GM10248 (cell line): ENCODE measurements at places on chromosomes 5 and 9.
A peak's percentile ranks its signal among the peaks of the same experiment; 100 is the strongest.

GRCh38 chr9:82538634-82539033 lies 524.3 kb downstream of the RASEF start:
- DNase-seq, result no peak

- DNase-seq, result no peak
These were observed 7.0 kb upstream of the CRB2 start for GRCh38 chr9:123349033-123349432.

- no peak for DNase-seq
These were observed 117.1 kb downstream of the ICE1 start for GRCh38 chr5:5539590-5539989.

GRCh38 chr5:30596495-30597064 lies 596.9 kb upstream of the CDH6 start:
- DNase-seq, result no peak

DNA sequence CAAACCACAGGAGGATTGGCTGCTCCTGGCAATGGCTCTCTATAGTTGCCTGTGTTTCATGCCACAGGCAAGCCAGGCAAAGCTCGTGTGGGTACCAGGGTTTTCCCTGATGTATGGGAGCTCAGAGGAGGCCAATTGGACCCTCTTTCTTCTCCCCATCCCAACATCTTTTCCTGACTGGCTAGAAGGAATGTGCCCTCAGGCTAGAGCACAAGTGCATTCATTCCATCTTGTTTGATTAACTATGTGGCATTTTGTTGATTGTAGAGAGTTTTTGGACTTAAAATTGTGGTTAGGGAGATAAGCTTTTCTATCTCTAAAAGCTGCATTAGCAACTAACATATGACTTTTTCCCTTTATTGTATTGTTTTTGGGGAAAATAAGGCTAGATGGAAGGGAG lies 561.3 kb downstream of the PSAT1 start:
- DNase-seq, result no peak

GRCh38 chr5:83720836-83721537 lies at the start of gene HAPLN1:
Gene HAPLN1 (minus strand): TSS chr5:83720855. CDS start chr5:83673523, 47,332 bp downstream.
- no peak for DNase-seq

DNA sequence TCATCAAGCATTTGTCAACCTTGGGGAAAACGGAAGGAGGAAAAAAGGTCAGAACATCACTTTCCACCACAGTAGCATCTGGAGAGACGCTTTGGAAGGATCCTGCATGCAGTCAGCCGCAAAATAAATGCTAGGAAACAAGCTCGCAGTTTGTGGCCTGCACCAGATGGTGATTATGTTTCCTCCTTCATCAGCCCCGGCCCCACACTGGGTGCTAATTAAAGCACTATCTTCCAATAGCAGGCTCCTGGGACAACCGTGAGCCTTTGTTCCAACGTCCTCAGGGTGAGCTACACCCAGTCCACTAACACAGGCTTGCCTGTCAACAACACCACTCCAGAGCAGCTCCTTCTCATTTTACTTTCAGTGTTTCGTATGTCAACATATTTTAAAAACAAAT lies 64.0 kb downstream of the RNF130 start:
- no peak for DNase-seq

DNA sequence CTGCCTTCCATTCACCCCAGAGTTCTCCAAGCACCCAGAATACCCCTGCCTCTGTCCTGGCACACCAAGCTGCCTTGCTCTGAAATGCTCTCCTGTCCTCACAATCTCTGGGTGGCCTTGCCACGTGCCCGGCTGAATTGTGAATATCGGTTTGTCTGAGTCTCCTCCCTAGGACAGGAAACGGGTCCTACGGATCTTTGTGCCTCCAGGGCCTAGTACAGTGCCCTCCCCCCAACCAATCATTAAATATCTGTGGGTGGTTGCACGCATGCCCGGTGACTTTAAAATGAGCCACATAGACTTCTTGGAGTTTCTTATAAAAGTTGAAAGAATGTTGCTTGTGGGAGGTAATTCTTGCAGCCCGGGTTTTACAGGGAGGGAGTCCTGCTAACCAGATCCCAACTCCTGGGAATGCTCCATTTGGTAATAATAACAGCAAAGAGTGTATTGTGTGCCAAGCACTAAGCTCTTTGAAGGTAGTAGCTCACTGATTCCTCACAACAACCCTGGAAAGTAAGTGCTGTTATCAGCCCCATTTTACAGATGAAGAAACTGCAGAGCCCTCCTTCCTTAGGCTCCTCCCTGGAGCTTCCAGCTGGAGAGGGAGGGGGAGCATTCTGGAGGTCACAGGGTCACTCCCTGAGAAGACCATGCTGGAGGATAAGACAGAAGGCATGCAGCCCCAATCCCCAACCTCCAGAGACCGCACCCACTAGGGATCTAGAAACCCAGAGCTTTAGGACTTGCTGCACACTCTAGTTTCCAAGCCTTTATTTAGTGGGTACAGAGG lies 23.4 kb downstream of the URM1 start:
- DNase-seq, result no peak

DNA sequence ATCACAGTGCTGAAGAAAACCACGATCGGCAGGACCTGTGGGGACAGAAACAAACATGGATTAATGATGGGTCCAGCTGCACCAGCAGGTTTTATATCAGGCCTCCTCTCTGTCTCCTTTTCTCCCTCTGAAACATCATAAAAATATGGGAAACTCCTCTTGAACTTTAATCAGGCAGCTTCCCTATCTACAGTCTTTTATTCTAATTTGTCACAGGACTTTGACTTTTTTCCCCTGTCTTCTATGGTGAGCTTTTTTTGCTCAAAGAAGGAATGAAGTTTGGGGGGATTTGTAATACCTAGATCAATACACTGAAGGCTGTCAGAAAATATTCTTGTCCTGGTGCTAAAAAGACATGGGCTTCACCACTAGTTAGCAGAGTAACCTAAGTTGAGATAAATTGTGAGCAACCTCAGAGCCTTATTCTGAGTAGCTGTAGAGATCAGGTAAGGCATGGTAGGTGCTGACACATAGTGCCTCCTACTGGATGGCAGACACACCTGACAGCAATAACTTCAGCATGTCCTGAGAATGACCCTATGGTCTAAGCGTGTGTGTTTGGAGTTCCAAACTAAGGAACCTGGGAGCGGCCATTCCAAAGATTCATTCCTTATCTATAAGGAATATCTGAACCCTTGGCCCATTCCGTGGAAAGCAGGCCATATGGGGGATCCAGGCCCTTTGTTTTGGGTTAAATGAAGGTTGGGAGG lies 46.2 kb downstream of the SLC28A3 start:
- DNase-seq, result no peak

GRCh38 chr9:28999806-29000205 lies 1426.5 kb upstream of the C9orf72 start:
- no peak for DNase-seq

- peak; percentile 82 for DNase-seq
These were observed at the start of gene ADAM19 for GRCh38 chr5:157575381-157576020. Gene ADAM19 (minus strand): TSS chr5:157575775. CDS start chr5:157575696, 79 bp downstream.

GRCh38 chr5:61120534-61120933 lies 41.7 kb downstream of the SMIM15 start:
- DNase-seq, result no peak

DNA sequence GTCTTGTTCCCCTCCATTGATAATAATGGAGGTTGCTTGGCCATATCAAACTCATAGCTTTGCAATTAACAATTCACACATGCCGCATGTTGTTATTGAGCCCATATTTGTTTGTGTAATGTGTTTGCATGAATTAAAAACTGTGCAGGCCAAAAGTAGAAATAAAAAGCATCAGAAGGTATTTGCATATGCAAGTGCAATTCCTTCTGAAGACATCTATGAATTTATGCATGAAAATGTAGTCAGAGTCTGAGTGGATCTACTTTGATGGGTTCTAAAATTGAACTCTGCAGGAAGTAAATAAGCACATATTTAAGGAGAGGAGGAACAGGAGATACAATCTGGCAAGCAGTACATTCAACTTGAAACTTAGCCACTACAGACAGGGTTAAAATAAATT lies 1004.6 kb upstream of the WWC1 start:
- DNase-seq, result no peak

GRCh38 chr9:124724415-124725067 lies 46.6 kb downstream of the NR6A1 start:
- no peak for DNase-seq

GRCh38 chr5:118905196-118905595 lies 83.2 kb downstream of the DTWD2 start:
- no peak for DNase-seq

GRCh38 chr5:153546566-153546965 lies 56.1 kb downstream of the GRIA1 start:
- DNase-seq, result no peak

GRCh38 chr5:174010365-174010764 lies 21.4 kb downstream of the C5orf47 start:
- DNase-seq, result no peak

DNA sequence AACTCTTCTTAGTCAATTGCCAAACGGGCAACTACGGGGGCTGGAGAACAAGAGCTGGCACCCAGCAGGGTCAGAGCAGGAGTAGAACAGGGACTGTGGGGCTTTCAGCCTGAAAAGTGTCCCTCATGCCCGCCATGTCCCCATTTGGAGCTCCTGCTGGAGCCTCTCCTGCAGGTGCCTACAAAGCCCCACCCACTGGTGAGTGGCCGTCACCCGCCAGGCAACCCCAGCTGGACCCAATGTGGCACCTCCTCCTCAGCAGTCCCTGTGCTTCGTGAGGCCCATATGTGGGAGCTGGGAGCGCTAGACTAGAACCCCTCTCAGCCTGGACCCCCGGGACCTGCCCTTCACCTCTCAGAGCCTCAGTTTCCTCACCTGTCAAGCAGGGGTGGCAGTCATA lies 40.9 kb downstream of the VAV2 start:
- no peak for DNase-seq

DNA sequence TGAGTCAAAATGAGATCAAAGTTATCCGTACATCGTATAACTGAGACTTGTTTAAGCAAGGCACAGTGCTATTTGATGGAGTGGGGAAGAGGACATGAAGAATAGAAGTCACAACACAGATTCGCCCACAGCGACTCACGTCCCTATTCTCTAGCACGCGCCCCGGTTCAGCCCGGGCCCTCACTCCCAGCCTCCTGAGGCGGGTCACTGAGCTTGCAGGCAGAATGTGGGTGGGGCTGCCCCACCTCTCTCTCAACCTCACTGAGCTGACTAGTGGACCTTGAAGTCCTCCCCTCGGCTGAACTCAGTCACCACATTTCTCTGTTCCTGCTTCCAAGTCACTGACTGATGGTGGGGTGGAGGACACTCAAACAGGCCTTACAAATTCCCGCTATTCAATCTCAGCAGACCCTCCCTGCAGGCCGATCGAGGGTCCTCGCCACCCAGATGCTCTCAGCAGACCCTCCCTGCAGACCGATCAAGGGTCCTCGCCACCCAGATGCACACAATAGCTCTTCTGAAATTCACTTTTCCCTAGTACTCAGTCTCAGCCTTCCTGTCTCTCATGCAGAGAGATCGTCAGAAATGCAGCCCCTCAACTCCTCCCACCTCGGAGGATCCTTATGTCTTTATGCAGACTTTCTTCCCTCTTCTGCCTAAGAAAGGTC lies 12.9 kb downstream of the GLDC start:
- DNase-seq, result peak; percentile 92

- DNase-seq, result no peak
These were observed 76.3 kb downstream of the MUSK start for GRCh38 chr9:110744715-110745384.

DNA sequence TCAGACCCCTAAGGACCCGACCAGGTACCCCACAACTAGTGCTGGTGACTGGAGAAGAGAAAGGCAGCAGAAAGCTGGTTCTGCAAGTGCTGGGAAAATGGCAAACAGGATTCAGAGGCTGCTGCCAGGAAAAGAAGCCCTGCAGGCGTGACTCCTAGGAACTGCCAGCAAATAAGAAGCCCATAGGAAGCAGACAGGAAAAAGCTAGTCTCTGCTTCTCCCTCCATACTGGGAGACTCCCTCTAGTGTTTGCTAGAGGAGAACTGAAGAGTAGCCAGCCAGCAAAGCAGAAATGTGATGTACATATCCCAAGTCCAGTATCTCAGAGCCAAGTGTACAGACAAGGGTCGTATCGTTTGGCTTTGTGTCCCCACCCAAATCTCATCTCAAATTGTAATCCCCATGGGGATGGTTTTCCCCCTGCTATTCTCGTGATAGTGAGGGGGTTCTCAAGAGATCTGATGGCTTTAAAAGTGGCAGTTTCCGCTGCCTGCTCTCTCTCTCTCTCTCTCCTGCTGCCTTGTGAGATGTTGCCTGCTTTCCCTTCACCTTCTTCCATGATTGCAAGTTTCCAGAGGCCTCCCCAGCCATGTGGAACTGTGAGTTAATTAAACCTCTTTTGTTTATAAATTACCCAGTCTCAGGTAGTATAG lies 38.1 kb upstream of the TUSC1 start:
- no peak for DNase-seq
